ENCODE measurements at places on chromosomes 6 and 20.

GRCh38 chr6:156163311-156163710 lies 613.9 kb upstream of the ARID1B start:
- DNase-seq = no peak

DNA sequence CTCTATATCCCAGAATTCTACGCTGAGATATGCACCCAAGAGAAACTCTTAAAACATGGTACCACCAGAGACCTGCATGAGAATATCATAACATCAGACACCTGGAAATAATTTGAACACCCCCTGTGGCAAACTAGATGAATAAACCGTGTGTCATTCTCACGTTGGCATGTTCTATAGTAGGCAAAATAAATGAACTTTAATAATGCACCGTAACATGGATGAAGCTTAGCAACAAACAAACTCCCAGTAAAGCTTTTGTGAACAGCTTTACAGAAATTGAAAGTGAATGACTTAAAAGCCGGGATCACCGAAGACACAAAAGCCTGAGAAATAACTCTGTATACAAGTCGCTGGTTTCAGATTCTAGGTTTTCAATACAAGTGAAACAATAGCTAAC lies 1166.8 kb upstream of the CITED2 start:
- DNase-seq = no peak

- DNase-seq = peak; percentile 50
Measured at GRCh38 chr6:37182736-37183590, 13.0 kb downstream of the PIM1 start.

- no peak for DNase-seq
Measured at GRCh38 chr6:42429042-42429585, 22.6 kb downstream of the TRERF1 start.

- DNase-seq = no peak
Measured at GRCh38 chr6:11367638-11368199, 135.3 kb upstream of the NEDD9 start.

- no peak for DNase-seq
Measured at GRCh38 chr6:2020909-2021308, 224.5 kb downstream of the GMDS start.

GRCh38 chr6:139470997-139471396 lies 96.5 kb upstream of the CITED2 start:
- no peak for DNase-seq

- DNase-seq = no peak
Measured at GRCh38 chr6:35451354-35452182, 570 bp upstream of the FANCE start.

DNA sequence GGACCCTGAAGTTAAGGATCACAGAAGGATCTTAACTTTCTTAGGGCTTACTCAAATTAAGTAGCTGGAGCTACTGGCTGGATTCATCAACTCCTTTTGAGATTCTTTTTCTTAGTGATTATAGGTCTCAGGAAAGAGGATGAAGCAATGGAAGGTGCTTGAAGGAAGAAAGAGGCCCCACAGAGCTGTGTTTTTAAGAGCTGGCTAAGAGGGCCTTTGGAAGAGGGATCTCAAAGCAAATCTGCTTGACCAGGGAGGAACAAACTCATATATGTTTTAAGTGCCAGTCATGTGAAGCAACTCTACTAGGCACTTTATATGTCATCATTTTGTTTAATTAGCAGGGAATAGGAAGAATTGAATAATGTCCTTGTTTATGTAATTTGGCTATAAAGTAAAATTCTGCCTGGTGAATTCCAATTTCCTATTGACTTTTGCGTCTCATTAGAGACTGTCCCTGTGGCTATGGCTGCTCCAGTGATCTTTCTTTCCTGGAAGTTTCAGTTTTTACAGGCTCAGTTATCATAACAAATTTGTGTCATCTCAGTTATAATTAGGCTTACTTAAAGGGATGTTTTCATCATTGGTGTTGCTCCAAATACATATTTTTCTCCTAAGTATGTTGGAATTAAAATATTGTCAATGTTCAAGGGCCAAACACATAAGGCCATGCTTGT lies 222.8 kb upstream of the CITED2 start:
- no peak for DNase-seq

- no peak for DNase-seq
Measured at GRCh38 chr20:36917240-36917639, 34.3 kb downstream of the SAMHD1 start.

DNA sequence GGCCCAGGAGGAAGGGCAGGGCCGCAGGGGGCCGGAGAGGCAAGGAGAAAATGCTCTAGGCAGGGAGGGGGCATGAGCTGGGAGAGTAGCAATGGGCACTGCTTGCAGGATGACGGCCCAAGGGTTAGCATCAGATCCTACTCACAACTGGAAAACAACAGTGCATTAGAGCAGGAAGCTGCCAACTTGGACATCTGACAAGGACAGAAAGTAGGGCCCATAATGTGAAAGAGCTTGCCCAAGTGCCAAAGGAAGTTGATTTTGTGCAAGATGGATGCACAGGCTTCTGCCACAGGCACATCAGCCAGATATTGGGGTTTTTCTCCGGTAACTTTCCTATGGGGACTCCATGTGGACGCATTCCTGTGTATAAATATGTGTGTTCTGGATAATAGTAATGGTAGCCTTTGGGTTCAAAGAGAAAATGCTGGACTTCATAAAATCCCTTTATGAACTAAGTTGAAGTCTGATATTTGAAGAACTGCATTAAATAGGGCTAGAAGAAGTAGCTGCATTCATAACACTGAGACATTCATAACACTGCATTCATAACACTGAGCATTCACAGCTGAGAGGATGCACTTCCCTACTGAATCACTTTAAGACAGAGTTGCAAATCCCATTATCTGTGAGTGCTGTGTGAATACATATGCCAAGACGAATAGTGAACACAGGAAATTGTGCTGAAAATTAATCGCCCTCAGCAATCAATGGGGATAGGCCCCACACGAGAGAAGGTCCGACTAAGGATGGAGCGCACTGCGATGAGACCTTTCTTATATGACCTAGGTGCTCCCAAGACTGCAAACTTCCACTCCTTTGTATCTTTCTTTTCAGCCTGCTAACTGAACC lies 235.6 kb upstream of the PRDM1 start:
- DNase-seq = no peak

GRCh38 chr20:39563349-39563748 lies 601.2 kb downstream of the DHX35 start:
- no peak for DNase-seq

GRCh38 chr6:112903361-112903760 lies 556.2 kb downstream of the RFPL4B start:
- no peak for DNase-seq

DNA sequence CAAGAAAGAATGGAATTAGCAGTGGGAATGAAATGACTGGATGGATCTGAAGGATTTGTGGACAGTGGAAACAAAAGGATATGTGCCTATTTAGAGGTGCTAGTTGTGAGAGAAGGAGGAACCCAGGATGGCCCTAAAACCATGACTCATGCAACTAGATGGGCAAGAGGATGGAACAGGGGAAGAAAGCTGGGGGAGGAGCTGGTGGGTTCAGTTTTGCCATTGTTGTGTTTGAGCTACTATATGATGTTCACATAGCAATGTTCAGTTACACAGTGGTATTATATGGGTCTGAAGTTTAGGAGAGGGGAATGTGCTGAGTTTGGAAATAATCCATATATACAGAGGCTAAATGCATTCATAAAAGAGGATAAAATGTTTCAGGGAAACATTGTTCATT lies 125.7 kb upstream of the SSTR4 start:
- DNase-seq = no peak

DNA sequence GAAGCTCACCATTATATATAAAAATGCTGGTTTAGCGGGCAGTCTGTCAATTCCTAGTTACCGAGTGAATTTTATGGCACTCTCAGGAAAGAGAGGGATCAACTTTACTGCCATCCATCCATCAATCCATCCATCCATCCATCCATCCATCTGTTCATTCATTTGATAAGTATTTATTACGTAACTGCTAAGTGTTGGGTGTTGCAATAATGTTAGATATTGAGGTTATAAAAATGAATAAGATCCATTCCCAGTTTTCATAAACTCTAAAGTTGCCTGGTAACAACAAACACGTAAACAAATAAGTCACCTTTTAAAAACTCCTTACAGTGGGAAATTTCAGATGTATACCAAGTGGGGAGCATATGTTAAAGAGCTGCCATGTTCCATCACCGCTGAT lies 36.8 kb downstream of the SASH1 start:
- no peak for DNase-seq

- DNase-seq = no peak
Measured at GRCh38 chr20:50208085-50208491, 17.5 kb downstream of the CEBPB start.

- no peak for DNase-seq
Measured at GRCh38 chr6:163398815-163399214, 15.7 kb upstream of the QKI start.

DNA sequence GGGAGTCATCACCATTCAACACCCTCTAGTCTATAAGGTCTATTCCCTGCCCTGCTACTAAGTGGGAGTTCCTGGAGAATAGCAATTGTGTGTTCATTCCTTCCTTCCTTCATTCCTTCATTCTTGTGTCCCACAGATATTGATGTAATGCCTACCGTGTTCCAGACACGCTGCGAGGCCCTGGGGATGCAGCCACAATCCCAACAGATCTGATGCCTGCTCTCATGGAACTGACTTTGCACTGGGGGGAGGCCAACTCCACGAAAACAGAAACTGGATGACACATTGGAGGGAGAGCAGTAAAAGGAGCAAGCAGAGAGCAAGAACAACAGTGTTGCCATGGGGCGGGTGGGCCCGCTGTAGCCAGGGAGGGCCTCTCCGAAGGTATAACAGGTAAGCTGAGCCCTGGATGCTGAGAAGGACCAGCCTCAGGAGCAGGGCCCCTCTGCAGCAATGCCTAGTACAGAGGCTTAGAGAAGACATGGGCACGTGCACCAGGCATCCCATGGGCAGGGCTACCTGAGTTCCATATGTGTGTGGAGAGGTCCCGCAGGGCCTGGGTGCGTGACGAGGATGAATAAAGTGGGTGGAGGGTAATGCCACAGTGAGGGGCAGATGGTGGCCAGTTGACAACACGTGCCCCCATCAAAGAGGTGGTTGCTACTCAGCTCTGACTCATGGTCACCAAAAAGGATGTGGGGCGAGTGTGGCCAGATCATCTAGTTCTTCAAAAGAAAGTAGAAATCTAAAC lies 173.9 kb downstream of the NFATC2 start:
- DNase-seq = no peak

DNA sequence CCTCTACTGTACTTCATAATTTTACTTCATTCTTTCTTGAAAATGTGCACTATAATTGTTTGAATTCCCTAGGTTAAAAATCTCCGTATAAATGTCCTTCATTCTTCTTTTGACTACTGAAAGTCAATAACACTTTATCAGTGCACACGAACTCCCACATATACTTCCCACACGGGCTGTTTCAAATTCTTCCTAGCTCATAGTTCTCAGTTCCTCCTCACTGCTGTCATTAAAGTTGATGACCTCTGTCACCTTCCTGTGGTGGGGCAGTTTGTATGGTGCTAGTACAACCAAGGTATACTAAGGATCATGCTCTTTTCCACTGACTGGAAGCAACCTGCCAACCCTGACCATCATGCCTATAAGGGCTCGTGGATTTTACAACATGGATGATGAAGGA lies 40.0 kb upstream of the CD2AP start:
- no peak for DNase-seq

GRCh38 chr6:136408204-136408603 lies 118.6 kb upstream of the BCLAF1 start:
- DNase-seq = no peak

GRCh38 chr20:19397666-19398065 lies 185.2 kb downstream of the SLC24A3 start:
- DNase-seq = no peak

DNA sequence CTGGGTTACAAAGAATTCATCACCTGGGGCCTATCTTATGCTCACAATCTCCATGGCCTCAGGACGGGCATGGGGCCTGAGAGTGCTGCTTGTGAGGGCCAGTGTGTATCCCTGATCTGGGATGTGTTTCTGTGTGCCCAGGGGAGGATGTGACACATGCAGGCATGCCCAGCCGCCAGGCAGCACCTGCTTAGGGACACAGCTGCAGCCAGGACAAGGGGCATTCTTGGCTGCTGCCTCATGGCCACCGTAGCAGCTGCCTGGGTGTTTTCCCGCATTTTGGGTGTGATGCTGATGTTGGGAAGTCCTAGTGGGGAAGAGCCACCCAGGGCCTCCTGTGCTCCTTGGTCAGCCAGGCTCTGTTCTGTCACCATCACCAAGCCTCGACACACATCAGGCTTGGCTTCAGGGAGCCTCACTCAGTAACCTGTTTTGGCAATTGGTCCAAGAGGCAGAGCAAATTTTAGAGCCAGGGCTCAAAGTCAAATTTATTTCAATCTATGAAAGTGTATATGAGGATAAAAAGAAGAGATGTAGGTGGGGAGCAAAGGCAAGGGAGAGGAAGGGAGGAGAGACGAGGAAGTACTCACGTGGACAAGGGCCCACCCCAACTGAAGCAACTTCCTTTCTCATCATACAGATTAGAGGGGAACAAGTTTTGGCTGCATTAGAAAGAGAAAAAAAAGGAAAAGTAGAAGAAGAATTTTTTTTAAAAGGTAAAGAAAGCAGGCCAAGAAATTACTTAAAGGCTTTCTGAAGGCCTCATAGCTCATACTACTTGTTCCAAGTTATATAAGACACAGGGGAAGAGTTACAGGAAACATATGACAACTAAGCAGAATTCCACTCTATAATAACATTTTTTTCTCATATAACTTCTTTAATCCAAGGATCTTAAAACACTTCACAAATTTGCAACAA lies 269.9 kb upstream of the SUPT3H start:
- no peak for DNase-seq

GRCh38 chr6:158642097-158642601 lies 2.4 kb downstream of the DYNLT1 start:
- no peak for DNase-seq

- no peak for DNase-seq
Measured at GRCh38 chr6:16134430-16134829, 5.5 kb downstream of the MYLIP start.

DNA sequence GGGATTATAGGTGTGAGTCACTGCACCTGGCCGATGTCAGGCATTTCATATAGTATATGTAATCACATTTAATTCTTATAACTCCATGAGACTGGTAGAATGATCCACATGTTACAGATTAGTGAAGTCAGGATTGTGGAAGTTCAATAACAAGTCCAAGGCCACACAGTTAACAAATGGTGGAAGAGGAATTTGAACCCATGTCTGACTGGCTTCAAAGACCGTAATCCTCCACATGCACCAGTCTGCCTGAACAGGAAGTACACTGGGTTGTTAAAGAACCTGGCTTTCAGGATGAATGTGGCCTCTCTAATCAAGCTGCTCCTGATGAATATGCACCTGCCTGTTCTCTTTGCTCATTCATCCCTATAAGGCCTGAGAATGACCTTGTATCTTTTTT lies 122.0 kb upstream of the HDAC2 start:
- DNase-seq = no peak

DNA sequence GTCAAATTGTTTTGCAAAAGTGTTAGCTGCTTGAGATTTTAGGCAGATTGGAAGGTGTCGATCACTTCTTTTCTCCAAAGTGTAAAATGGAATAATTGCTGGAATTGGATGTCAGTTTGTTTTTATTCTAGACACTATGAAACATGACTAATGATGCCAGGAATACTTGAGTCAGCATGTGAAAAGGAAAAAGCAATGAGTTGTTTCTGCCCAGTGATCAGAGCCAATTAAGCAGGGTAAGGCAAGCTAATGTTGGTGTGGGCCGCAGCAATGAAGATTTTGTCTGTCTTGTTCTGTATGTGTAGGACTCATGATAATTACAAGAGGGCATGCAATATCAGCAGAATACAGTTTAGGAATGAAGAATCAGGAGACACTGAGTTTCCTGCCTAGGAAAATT lies 110.3 kb downstream of the CARMIL1 start:
- no peak for DNase-seq

GRCh38 chr6:25124216-25124715 lies 154.9 kb upstream of the CARMIL1 start:
- DNase-seq = no peak

GRCh38 chr20:49785852-49786175 lies 26.8 kb upstream of the SLC9A8 start:
- no peak for DNase-seq
